Colonic mucosa (tissue), 4 donors: ENCODE measurements at places on chromosomes 7 and 10.

GRCh38 chr10:88116971-88117626, 253.7 kb downstream of the PTEN start:
- DNase-seq, result no peak

- no peak for DNase-seq
These were observed 279.9 kb downstream of the NEBL start for GRCh38 chr10:20616918-20617810.

DNA sequence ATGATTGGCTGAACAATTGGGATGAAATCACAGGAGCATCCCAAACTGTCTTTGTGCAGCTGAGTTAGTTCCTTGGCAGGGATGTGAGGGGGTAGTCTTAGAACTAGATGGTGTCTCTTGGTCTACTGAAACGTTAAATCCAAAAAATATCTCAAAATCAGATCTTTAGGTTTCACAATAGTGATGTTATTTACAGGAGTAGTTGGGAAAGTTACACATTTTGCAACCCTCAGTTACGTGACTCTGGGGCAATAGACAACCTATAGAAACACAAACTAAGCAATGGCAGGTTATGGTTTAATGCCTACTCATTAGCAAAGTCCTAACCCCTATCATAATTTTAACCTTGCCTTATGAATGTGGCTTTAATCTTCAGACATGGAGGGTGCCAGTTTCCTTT, 24.0 kb downstream of the PKD1L1 start:
- no peak for DNase-seq

- DNase-seq, result peak; percentile 95
These were observed 23.9 kb downstream of the SCD start for GRCh38 chr10:100370714-100371481.

GRCh38 chr7:2182461-2182860, 50.3 kb downstream of the MAD1L1 start:
- no peak for DNase-seq

- DNase-seq, result peak; percentile 15
These were observed 69.3 kb downstream of the ARHGAP22 start for GRCh38 chr10:48535416-48536155.

DNA sequence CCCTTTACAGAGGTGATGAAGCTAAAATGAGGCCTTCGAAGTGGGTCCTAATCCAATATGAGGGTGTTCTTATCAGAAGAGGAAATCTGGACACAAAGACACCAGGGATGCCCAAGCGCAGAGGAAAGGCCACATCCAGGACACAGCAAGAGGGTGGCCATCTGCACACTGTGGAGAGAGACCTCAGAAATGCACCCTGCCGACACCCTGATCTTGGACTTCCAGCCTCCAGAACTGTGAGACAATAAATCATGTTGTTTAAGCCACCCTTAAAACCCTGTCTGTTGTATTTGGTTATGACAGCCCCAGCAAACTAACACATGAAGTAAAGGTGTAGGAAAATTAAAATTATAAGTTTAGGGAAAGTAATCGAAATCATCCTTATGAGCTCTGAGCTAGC, 64.0 kb downstream of the CDC123 start:
- no peak for DNase-seq

GRCh38 chr10:44517635-44518034, 132.7 kb upstream of the CXCL12 start:
- no peak for DNase-seq

GRCh38 chr7:70098133-70098561, 499.9 kb downstream of the AUTS2 start:
- DNase-seq, result no peak

DNA sequence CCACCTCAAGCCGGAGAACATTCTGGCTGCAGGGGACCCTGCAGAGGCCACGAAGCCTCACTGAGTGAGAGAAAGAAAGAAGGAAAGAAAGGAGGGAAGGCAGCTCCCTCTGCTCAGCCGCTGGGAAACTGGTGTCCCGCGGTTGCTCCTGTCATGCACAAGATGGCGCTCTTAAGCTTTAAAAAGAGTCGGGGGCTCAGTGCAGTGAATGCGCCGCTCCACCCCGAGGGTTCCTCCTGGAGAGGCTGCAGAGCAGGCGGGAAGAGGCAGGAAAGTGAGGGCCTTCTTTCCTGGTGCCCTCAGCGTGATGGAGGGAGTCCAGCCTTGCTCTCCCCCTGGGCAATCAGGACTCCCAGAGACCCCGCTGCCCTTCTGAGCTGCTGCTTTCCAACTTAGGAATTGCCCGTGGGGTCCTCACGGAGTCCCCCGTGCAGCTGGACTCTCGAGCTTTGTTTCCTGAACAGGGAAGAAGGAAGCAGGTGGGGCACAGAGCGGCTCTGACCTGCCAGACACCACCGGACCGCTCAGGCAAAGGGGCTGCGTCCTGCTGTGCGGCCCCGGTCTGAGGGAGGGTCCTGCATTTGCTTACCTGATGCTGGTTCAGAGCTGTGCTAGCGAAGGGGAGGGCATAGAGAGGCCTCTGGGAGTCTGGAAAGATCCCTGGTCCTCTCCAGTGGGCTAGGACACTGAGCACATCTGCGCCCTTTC, 141.9 kb upstream of the MKI67 start:
- DNase-seq, result no peak

DNA sequence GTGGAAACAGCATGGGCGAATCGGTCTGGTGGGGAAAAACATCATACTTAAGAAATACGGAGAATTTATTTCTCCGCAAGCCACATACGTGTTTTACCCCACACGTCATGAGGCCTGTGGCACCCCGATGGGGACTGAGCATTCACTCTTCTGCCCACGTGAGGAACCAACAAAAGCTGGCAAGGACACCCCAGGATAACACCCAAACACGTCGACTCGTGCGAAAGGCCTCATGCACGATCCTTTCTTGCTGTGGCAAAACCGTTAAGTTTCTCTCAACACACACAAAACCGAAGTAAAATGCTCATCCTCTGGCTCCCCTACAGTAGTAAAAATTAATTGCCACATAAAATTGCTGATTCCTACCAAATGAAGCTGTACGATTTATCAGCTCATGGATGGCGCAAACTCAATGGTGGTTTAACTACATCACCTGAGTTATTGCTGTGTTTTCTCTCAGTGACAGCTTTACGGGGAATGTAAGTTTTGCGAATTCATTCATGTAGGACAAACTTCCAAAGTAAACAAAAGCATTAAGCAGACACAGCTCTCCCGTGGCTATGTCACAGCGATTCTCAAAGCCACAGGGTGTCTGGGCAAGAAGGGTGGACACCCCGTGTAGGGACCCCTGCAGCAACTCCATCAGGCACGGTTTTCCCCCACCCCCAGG, 97.0 kb downstream of the CTBP2 start:
- DNase-seq, result no peak

DNA sequence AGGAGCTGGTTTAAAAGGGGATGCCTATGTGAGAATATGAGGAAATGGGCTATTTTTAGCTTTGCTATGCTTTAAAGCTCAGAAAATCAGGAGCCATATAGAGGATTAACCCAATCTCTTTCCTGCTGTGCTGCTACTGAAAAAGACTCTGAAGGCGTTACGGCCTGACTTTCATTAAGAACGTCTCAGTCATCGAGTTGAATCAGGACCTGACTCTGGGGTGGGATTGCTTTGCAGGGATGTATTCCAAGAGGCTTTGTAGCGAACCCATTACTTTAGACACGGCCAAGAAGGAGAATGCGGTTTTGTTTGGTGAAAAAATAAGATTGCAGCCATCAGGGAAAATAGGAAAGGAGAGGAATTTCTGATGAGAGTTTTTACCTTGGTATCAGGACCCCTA, 426.9 kb downstream of the CCSER2 start:
- DNase-seq, result no peak

DNA sequence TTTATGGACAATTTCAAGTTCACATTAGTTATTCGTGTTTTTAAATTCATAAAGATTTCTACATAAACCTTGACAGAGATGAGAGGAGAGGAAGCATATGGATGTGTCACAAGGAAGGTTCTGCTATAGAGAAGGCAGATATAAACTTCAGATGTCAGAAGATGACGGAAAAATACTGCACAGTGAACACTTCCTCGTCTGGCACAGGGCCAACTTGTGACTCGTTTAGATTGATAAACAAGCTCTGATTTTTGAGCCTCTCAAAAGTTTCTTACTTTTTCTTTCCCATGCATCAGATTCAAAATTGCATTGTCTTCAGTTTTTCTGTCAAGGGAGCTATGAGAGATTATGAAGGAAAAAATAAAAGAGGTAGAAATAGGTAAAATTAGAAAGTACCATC, 156.4 kb upstream of the MINDY3 start:
- DNase-seq, result no peak

DNA sequence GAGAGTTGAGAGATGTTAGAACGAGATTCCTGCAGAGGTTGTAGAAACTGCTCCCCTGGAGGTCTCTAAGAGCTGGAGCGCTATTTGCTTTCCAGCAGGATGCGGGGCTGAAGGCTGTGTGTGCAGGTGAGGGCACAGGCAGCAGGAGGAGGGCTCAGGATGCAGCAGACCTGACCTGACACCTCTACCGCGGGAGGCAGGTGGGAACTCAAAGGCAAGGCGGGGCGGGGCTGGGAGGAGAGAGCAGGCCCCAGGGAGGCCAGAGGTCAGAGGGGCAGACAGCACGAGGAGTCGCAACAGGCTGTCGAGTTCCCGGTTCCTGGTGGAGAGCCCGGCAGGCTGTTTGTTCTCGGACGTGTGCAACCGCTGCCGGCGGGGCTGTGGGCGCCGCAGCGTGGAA, 7.9 kb upstream of the CRTAC1 start:
- DNase-seq, result no peak

GRCh38 chr10:96700374-96701099, 19.8 kb downstream of the PIK3AP1 start:
- no peak for DNase-seq

GRCh38 chr7:135682191-135682590, 19.9 kb downstream of the STMP1 start:
- no peak for DNase-seq

GRCh38 chr7:151509670-151510333, 9.9 kb downstream of the RHEB start:
- peak; percentile 31 for DNase-seq

DNA sequence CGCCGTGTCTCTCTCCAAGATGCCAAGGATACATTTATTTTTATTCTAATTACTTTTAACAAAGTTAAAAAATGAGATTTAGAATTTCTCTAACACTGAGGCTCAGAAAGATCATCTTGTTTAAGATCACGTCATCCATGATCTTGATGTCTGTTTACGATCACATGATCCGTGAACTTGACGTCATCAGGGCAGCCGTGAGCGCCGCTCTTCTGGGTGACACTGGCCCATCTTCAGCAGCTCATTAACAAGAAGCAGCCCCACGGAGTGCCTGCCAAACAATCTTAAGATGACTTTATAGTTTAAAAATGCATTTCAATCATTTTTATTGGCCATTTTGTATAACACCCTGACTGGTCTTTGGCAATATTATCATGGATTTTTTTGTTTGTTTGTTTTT, 291.1 kb upstream of the PRKCQ start:
- no peak for DNase-seq

GRCh38 chr7:35405461-35405860, 151.6 kb upstream of the TBX20 start:
- DNase-seq, result no peak

DNA sequence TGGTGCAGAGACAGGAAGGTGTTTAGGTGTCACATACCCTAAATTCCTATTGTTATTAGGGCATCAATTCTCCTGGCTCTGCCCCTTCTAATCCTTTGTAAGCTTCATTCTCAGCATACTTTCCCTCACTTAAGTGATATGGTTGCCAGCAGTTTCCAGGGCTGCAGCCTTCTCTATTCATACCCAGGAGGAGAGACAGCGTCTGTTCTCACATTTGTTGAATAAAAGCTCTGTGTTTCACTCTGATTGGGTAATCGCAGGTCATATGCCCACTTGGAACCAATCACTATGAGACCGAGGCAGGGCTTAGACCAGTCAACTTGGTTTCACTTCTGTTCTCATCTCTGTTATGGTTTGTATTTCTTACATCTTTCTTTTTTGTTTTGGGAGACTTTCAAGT, 109.6 kb upstream of the MTPN start:
- DNase-seq, result no peak

DNA sequence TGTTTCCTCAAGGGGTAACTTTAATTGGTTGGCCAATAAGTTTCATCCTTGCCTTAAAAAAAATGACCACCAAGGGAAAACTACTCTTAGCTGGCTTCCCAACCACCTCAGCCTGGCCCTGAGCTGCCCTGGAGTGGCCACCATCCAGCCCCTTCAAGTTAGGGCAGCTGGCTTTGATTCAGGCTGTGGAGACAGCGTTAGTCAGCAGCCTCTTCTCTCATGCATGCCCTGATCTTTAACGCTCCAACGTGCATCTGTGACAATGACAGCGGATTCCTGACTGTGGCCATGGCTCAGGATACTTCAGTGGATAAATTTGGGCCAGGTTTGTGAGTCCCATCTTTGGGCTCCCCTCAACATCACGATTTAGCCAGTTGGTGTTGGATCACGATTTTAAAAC, 111.6 kb downstream of the RBM20 start:
- no peak for DNase-seq

GRCh38 chr7:127514499-127514898, 70.9 kb downstream of the GCC1 start:
- no peak for DNase-seq

GRCh38 chr7:79454361-79454960, 994 bp upstream of the MAGI2 start:
- DNase-seq, result no peak

- DNase-seq, result no peak
These were observed 33.4 kb downstream of the VWDE start for GRCh38 chr7:12370249-12370648.

DNA sequence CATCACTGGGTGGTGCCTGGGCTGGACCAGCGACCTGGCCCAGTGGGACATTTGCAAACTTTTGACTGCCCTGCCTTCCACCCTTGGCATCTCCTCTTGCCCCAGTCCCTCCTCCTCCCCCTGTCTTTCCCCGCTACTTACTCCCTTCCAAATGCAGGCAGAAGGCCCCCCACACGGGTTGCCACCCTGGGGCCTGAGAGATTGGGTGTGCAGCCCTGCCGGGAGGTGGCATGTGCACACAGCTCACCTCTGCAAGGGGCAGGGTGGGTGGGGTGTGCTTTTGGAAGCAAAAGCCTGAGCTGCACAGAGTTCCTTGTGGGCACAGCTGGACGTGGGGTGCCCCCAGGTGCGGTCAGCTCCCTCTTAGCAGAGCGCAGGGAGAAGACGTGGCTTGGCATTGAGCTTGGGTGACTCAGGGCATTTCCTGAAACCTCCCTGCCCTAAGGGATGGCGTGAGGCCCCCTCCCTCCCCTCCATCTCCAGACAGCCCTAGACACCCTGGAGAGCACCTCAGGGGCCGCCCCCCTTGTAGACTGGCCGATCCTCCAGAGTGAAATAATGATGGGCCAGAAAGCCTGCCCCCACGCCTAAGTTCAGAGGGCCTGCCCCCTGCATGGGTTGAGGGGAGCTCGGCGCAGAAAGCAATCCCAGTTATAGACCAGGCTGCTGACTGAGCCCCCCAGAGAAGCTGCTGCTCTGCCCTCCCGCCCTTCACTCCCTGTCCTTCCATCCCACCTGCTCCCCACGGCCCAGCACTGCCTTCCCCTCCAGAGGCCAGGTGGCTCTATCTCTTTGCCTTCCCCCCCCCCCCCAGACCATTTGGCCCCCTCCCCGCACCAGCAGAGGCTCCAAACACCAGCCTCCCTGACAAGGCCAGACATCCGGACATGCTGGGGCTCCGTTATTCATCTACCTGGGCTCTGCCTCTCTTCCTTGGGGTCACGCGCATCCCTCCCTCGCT, 2.3 kb upstream of the SHH start:
- no peak for DNase-seq

- no peak for DNase-seq
These were observed 19.5 kb upstream of the PLPP4 start for GRCh38 chr10:120437541-120437940.
